ENCODE measurements at places on chromosomes 1 and 21. TPM values are rescaled to one million over a fixed set of nuclear protein-coding genes. Genes with fewer than 3 reads are reported as not detected.

DNA sequence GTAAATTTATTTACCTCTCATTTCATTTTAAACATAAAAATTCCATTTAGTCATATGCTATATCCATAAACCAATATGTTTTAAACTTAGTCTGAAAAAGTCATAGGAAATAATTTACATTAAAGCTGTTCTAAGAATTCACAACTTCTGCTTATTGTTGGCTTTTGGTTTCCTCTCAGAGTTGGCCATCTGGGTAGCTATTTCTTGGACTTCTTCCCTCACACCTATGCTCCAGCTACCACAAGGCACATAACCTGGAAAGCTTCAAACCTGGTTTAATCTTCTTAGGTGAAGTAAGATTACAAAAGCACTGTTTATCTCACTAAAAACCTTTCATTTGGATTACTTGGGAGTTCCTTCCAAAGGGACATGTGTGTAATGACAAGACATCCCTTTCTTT is 29.8 kb downstream of the RBM11 start:
- no peaks in the 10 kb centered on the region for H3K4me1 ChIP-seq
- H3K27me3 ChIP-seq: no peaks in the 10 kb centered on the region
- H3K4me3 ChIP-seq: no peak overlapping the region
- H3K27ac ChIP-seq: no peak overlapping the region

- no peaks in the 10 kb centered on the region for H3K27me3 ChIP-seq
- peaks cover 23% of the 10 kb centered on the region for H3K4me1 ChIP-seq
- H3K27ac ChIP-seq: no peak overlapping the region
- no peak for DNase-seq
- H3K36me3 ChIP-seq: peaks cover 20% of the 10 kb centered on the region
These were observed 81.9 kb downstream of the EPHB2 start for GRCh38 chr1:22792396-22793160.

DNA sequence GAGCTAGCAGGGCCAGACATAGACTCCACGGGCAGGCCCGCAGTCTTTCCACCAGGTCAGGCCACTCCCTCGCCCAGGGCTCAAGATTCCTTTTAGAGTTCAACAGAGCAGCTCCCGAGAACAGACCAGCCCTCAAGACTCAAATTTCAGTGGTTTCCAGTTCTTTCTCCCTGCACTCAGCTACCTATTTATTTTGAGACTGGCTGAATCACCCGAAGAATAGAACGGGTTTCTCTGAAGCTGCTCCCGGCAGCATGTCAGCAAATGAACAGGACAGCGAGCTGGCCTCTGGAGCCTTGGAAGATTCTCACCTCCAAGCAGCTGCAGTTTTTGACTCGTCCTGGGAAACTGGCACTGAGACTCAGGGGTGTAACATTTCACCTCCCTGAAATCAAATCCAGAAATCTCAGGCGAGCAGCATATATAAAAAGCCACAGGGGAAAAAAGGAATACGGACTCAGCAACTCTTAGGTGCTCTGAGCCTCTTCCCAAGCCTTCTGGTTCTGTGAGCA is 177.9 kb downstream of the CLIC6 start:
- H3K4me3 ChIP-seq: no peak overlapping the region
- no peak for DNase-seq
- H3K36me3 ChIP-seq: peaks cover 3% of the 10 kb centered on the region
- no peaks in the 10 kb centered on the region for H3K27me3 ChIP-seq

GRCh38 chr1:118963456-118964430 is 24.4 kb downstream of the TBX15 start:
- H3K4me1 ChIP-seq: peaks cover 26% of the 10 kb centered on the region
- H3K36me3 ChIP-seq: no peaks in the 10 kb centered on the region
- H3K4me3 ChIP-seq: no peak overlapping the region
- DNase-seq: peak; percentile 79
- H3K27ac ChIP-seq: peak overlapping the region; percentile 48
- H3K27me3 ChIP-seq: peaks cover 4% of the 10 kb centered on the region

Gene OR2AK2
- not detected for polyA plus RNA-seq

DNA sequence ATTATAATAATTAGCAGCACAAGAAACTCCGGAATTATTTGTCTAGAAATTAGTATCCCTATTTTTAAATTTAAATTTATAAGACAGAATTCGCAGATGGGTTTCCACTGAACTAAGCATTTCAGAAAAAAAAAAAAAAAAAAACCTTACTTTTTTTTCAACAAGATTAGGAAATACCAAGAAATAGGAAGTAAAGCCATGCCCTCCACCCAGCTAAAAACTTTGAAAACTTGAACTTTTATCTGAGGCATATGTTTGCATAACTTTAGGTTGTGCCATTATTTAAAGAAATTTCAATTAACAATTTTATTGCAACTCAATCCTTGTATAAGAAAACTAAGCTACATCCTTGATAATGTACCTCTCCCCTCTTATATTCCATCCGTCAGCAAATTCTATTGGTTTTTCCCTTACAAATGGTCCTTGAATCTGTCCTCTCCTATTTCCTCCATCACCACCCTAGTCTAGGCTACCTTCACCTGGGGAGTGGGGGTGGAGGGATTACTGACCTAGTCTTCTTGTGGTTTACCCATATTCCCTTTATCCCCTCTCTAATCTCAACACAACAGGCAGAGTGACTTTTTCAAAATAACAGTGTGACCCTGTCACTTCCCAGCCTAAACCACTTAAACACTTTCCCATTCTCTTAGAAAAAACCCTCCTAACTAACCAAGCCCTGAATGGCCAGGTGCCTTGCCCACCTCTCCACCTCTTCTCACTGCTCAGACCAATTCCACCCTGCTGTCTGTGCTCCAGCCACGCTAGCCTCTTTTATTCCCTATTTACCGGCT is 1.4 kb upstream of the EVI5 start:
- no peaks in the 10 kb centered on the region for H3K36me3 ChIP-seq
- no peaks in the 10 kb centered on the region for H3K27me3 ChIP-seq
- H3K4me3 ChIP-seq: no peak overlapping the region
- H3K27ac ChIP-seq: no peak overlapping the region

Gene GJB5
- 0.15 TPM for polyA plus RNA-seq

GRCh38 chr1:22821027-22821426 is 110.4 kb downstream of the EPHB2 start:
- no peak overlapping the region for H3K27ac ChIP-seq
- DNase-seq: no peak
- peaks cover 2% of the 10 kb centered on the region for H3K36me3 ChIP-seq
- H3K4me1 ChIP-seq: peaks cover 8% of the 10 kb centered on the region

Gene SPRR2B
- polyA plus RNA-seq: not detected

Gene MPC2
- 149 TPM for polyA plus RNA-seq

Gene ALDH4A1
- polyA plus RNA-seq: 3.1 TPM

GRCh38 chr1:942864-943533 is 16.1 kb downstream of the NOC2L start:
- H3K36me3 ChIP-seq: peaks cover 39% of the 10 kb centered on the region
- H3K4me1 ChIP-seq: peaks cover 28% of the 10 kb centered on the region
- H3K4me3 ChIP-seq: peak overlapping the region; percentile 2
- DNase-seq: peak; percentile 50

Gene FCMR
- 4.4 TPM for polyA plus RNA-seq

DNA sequence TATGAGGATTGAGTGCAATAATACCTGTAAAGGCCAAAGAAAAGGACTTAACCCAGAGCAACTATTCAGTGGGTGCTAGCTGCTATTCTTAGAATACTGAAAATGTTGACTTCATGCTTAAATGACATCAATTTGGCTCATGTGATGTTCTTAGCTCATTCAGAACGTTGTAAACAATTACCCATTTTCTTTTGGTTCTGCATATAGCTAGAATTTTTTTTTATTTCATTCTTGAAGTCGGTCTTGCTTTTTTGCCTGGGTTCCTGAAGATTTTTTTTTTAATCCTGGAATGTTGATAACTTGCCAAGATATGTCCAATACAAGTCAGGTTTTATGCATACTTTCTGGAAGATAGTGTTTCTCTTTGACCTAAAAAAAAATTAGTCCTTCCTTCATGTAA is 772.0 kb downstream of the LTN1 start:
- H3K4me3 ChIP-seq: no peak overlapping the region
- no peaks in the 10 kb centered on the region for H3K36me3 ChIP-seq
- DNase-seq: no peak
- H3K4me1 ChIP-seq: no peaks in the 10 kb centered on the region

Gene NPPB
- not detected for polyA plus RNA-seq

- no peak overlapping the region for H3K27ac ChIP-seq
- no peaks in the 10 kb centered on the region for H3K27me3 ChIP-seq
- H3K4me3 ChIP-seq: no peak overlapping the region
- no peaks in the 10 kb centered on the region for H3K4me1 ChIP-seq
- no peak for DNase-seq
These were observed 305.1 kb downstream of the NPHP4 start for GRCh38 chr1:5686925-5687706.
